ENCODE measurements at places on chromosomes 2 and 18. TPM values are rescaled to one million over a fixed set of nuclear protein-coding genes. Genes with fewer than 3 reads are reported as not detected.

The GULP1 gene
- total RNA-seq: 11.3 TPM

The CYRIA gene
- 0.14 TPM for total RNA-seq

The PAX3 gene
- not detected for total RNA-seq

The TOGARAM2 gene
- total RNA-seq: 0.24 TPM

The GKN2 gene
- total RNA-seq: not detected

The REG3A gene
- total RNA-seq: not detected

The DCDC2C gene
- total RNA-seq: not detected

The LTBP1 gene
- total RNA-seq: 2.8 TPM

The BUB1 gene
- 55.9 TPM for total RNA-seq

The BARD1 gene
- total RNA-seq: 21.1 TPM

The MYOM1 gene
- 0.07 TPM for total RNA-seq

The MC2R gene
- not detected for total RNA-seq

The DNER gene
- total RNA-seq: 5.5 TPM

The INHBB gene
- not detected for total RNA-seq

GRCh38 chr2:120660771-120661459 is 74.8 kb upstream of the GLI2 start:
- no peak for DNase-seq

DNA sequence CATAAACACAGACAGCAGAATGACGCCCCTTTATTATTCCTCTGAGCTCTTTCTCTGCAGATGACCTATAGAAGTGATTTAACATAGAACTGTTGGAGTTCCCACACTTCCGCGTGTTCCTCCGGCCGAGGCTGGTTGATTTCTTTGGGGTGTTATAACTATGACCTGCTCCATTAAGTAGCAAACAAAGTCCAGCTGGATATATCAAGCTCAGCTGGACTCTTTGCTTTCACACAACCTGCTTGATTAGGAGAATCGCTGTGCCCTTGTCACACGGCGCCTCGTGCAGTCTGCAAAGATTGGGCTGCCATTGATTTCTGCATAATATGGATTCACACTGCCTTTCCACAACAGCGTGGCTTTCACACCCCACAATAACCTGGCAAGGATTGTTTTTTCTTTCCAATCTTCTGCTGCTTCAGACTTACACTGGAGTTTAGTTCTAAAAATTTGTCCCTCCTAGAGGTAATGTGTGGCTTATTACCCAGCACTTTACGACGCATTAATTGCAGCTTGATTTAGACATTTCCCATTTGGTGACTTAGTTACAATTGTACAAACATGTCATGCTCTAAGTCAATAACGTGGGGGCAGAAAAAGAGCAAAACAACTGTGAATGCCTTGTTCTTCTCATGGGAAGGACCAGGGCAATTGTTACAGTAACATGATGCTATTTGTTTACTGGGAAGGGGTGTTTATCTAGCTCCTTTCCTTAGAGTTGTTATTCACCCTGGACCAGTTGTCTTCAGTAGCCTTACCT is 485.7 kb downstream of the TXNL1 start:
- no peak for DNase-seq

DNA sequence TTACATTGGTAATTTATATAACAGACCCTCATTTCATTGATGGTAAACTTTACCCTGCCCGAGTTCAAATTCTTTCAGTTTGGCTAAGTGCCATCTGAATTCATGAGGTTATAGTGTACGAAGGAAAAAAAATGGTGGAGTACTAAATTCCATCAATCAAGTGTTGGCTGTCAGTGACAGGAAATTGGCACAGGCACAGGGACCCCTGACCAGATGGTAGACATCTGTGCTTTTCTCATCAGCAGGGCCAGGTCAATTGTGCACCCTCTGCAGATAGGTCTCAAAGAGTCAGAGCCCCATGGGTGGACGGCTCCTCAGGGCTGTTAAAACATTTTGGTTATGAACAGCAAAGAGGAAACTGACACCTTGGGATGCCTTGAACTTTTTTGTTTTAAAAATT is 439.2 kb downstream of the SETBP1 start:
- DNase-seq: no peak

- no peak for DNase-seq
Measured at GRCh38 chr2:239295377-239296019, 105.3 kb downstream of the HDAC4 start.

DNA sequence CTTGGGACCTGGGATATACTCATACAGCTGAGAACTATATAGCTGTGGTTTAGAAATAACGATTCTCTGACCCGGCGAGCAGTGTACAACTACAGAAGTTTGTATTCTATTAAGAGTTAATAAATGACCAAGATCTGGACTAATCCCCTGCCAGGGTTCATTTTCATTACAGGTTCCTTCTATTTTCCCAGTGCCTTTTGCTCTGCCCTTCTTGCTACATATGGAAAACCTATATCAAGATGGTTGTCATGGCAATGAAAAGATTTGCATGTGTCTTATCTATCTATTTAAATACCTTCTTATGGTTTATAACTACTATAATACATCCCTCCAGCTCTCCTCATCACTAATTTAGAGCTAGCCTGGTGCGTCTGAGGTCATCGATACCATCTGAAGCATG is 965.2 kb downstream of the BCL11A start:
- DNase-seq: no peak

GRCh38 chr2:220877897-220878296 is 694.2 kb downstream of the EPHA4 start:
- no peak for DNase-seq

- DNase-seq: peak; percentile 97
Measured at GRCh38 chr18:63869374-63869773, 18.1 kb upstream of the SERPINB2 start.

GRCh38 chr2:156470975-156471583 is 34.9 kb downstream of the GPD2 start:
- no peak for DNase-seq

DNA sequence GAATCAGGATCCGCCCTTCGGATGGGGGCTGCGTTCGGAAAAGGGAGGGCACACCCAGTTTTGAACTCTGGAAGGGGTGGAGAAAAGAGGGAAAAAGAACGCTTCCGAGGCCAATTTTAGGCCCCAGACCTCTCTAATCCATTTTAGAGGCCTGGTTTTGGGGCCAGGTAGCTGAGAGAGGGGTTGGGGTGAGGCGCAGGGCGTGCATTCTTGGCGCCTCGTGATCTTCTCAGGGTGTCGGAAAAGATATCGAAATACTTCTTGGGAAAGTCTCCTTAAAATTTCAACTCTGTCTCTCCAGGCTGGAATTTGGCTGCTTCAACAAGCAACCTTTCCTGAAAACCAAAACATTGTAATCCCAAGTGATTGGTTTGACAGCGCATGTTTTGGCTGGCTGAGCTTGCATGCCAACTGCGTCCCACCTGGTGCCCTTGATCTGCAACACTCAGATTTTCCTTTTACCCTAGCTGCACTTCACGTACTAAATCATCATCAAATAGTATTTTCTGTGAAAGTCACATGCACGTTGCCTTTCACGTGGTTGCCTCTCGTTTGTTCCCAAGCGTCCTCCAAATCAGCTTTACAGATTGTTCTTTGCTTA is 864 bp upstream of the XPO1 start:
- peak; percentile 29 for DNase-seq

DNA sequence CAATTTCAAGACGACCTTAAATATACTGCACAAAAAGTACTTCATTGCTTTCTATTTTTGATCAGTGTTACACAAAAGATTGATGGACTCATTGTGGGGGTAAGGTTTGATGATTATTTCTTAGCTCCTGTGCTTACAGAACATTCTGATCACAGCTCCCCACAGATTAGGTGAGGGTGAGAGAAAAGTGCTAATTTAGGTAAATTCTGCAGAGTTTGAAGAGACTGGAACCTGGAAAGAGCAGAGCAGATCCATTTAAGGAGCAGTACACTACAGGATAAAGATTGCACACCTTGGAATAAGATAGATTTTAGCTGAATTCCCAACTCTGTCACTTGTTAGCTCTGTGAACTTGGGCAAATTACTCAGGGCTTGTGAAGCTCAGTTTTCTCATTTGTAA is 291.9 kb upstream of the CDH7 start:
- no peak for DNase-seq

- no peak for DNase-seq
Measured at GRCh38 chr2:43774617-43775016, 778 bp downstream of the DYNC2LI1 start.

- no peak for DNase-seq
Measured at GRCh38 chr2:149152469-149152953, 114.0 kb downstream of the LYPD6B start.

DNA sequence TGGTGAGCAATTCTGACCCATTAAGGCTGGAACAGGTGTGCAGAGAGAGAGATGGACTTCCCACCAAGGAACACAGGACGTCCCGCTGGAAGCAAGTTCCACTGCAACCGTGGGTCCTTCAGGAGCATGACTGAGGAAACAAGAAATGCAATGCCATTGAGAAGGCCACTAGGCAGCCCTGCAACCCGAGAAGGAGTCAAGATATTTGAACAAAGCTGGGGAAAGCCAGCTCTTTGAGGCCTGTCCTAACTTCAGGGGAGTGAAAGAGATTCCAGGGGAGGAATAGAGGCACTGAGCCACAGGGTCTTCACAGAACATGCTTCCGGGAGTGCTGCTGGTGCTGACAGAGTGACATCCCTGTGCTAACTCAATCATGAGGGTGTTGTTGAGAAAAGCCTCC is 153.8 kb upstream of the ZNF236 start:
- no peak for DNase-seq

DNA sequence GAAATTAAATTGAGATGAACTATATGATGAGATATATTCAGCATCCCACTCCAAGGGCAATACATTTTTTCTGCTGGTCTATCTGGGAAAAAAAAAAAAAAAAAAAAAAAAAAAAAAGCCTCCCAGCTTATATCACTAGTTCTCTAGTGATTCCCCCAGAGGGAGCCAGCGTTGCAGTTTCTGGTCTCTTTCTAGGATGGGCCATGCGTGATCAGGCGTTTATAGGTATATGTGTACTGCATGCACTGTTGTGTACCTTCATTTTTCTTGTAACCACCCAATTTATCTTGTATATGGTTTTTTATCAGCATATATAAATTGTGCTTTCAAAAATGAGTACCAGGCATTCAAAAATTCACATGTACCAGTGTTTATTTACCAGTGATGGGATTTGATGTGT is 35.1 kb downstream of the DCDC2C start:
- DNase-seq: no peak

- DNase-seq: no peak
Measured at GRCh38 chr2:112020561-112020960, 34.5 kb upstream of the TMEM87B start.

DNA sequence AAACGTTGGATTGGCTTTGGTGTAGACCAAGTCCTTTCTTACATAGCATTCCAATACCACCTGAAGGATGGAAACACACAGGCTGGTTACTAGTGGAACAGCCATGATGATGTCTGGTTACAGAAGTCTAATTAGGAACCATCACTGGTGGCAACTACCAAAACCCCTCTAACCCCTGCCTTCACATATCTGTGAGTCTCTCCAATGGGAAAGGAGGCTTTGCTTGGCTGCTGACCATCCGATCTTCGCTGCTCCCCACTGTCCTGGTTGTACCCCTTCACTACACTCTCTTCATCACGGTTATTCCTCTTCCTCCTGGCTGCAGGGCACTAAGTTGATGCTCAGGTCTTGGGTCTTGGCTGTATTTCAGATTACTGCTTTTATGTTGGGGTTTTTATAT is 97.7 kb downstream of the SPRED2 start:
- no peak for DNase-seq

- DNase-seq: peak; percentile 28
Measured at GRCh38 chr2:14614017-14614416, 18.5 kb upstream of the LRATD1 start.

GRCh38 chr2:71592181-71592711 is 138.9 kb downstream of the DYSF start:
- no peak for DNase-seq

- no peak for DNase-seq
Measured at GRCh38 chr2:177433402-177433801, 40.8 kb downstream of the AGPS start.

GRCh38 chr18:31891566-31891965 is 51.4 kb downstream of the TRAPPC8 start:
- DNase-seq: no peak

- peak; percentile 29 for DNase-seq
Measured at GRCh38 chr2:44748-45341, 1.5 kb downstream of the FAM110C start.

GRCh38 chr2:170770606-170771420 is 635 bp downstream of the ERICH2 start:
- peak; percentile 79 for DNase-seq

DNA sequence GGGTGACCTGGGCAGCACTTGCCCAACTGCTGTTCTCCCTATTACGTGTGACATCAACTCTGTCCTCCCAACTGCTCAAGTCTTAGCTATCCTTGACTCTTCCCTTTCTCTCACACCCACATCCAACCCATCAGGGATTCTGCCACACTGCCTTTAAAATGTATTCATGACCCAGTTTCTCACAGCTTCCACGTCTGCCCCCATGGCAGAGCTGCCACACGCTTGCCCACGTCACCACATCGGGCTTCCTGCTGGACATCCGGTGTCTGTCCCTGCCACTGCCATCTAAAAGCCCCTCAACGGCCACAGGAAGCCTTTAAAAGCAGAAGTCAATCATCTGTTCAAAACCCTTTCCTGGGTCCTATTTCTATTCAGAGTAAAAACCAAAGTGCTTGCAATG is 233.1 kb upstream of the POU3F3 start:
- DNase-seq: no peak

GRCh38 chr18:26286008-26286407 is 59.8 kb downstream of the TAF4B start:
- no peak for DNase-seq

- no peak for DNase-seq
Measured at GRCh38 chr2:1593371-1594122, 150.8 kb downstream of the PXDN start.

DNA sequence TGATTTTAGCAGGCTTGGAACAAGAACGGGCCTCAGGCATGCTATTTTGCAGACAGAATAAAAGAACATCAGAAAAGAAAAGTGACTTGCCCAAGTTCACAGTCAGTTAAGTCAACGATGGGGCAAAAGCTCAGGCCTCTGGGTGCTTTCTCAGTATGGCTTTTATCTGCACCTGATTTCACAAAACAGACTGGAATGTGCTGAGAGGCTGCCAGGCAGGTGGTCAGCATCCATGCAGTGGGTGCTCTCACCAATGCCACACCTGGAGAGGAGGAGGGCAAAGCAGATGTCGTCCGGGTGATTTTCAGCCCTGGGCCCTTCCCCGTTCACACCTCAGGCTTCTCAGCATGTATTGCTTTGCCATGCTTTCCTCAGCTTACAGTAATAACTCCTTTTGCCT is 854.6 kb downstream of the RNF144A start:
- no peak for DNase-seq

- no peak for DNase-seq
Measured at GRCh38 chr2:127681288-127681804, 6.0 kb upstream of the LIMS2 start.

- DNase-seq: no peak
Measured at GRCh38 chr2:3914241-3914640, 210.9 kb downstream of the DCDC2C start.

Data from foreskin keratinocyte (primary cell).